ENCODE measurements at places on chromosomes 1 and 21.

DNA sequence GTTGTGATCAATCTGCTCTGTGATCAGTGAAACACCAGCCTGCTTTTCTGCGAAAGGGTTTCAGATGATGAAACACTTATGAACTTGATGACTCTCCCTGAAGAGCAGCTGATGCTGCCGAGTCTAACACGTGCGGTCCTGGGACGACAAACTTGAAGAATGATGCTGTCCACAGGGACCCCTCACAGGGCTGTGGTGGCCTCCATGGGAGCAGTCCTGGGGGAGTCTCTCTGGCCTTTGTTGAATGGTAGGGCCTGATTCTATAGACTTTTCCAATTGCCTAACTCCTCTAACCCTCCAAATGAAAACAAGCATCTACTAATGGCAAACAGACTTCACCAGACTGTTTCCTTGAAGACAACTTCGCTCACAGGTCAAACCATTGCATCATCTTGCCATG, at the start of gene OR2T10:
OR2T10 (minus strand) TSS at position 112 of the 400 bp plus-strand sequence. CDS start 3,932 bp downstream, outside the sequence.
- no peak for ATAC-seq

DNA sequence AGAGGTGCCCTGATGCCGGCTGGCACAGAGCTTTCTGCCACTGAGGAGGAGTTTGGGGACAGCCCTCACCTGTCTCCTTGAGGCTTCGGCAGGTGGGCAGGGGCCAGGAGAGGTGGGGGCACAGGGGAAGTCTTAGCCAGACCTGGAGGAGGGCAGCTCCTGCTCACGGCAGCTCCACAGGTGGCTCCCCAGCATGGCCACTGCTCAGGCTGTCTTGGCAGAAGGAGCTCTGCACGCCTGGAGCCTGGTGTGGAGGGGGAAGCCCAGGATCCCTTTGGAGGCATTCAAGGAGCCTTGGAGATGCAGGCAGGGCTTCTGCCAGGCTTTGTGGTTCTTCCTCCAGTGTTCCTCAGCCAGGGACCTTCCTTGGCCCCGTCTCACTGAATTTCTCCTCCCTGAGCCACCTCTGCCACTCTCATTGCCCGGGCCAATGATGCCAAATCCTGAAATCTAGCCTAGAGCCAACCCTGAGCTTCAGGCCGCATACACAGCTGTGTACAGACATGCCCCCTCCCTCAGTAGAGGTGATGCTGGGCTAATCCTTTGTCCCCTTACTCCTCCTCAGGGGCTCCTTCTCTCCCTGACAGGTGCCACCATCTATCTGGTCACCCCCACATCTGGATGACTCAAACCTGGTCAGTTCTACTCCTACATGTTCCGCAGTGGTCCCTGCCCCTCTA, 251.8 kb upstream of the VAMP3 start:
- no peak for ATAC-seq

DNA sequence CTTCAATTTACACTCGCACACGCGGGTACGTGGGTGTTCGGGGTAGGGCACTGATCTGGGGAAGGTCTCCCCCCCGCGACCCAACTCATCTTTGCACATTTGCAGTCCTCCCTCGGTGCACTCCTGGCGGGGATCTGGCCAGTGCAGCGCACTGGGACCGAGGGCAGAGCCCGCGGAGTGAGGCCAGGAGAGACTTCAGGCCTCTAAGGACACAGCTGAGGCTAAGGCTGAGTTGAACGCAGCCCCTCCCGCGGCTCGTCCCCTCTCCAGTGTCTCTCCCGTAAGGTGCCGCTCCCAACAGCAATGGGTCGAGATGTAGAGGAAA, 936 bp upstream of the NCAM2 start:
- ATAC-seq = no peak

GRCh38 chr1:114828251-114828650, 26.4 kb upstream of the SYCP1 start:
- peak; percentile 38 for ATAC-seq

DNA sequence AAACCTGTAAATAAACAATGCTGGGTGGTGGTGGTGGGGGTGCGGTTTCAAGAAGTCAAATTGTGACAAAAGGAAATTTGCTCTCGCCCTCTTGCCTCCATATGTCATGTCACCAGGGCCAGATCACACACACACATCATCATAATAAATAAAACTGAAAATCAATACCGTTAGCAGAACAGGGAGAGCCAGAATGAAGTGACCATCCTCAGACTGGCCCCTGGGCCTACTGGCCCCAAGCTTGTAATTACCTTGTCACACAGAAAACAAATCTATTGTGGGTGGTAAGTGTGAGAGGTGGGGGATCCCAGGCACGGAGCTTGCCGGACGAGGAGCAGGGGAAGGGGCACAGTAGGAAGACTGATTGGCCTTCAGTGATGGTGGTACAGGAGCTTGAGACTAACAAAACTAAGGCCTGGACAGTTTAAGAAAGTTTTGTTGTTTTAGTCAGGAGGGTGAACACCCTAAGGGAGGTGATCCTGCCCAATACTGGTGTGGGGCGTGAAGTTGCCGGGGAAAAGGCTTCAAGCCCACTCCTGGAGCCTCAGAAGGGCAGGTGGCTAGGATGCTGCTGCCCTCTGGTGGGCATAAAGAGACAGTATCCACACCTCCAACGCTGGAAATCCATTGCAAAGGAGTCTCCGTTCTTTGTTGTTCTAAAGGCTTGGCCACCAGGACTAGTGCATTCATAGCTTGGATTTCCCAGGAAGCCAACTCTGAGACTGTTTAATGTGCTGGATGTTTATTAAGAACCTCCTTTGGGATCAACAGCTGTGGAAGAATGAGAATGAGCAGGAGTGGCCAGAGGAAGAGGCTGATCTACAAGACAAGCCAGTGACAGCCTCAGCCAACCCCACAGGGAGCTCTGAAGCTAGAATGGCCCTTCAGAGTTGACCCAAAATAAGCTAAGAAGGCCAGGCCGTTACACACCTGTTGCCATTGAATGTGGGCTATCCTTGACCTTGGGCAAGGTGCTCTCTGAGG, 8.1 kb upstream of the C1orf216 start:
- ATAC-seq = peak; percentile 74

GRCh38 chr1:2617971-2618470, 14.8 kb downstream of the MMEL1 start:
- no peak for ATAC-seq

DNA sequence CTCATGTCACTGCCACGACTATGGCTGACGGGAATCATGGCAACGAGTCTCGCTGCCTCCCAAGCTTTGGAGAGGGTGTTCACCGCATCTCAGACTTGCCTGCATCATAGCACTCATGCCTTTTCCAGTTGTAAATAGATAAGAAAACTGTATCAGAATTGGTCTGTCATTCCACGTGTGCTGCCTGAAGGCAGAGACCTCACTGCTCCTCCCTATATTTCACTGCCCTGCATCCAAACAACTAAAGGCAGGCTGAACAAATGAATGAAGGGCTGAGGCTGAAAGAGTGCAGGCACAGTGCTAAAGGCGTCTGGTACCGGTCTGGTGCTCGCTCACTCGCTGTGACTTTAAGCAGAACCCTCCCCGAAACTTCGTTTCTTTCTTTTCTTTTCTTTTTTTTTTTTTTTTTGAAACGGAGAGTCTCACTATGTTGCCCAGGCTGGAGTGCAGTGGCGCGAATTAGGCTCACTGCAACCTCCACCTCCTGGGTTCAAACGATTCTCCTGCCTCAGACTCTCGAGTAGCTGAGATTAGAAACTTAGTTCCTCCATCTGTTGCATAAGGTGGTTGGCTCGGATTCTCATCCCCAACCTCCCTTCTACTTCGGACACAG, 542 bp downstream of the EIF2B3 start:
- no peak for ATAC-seq

DNA sequence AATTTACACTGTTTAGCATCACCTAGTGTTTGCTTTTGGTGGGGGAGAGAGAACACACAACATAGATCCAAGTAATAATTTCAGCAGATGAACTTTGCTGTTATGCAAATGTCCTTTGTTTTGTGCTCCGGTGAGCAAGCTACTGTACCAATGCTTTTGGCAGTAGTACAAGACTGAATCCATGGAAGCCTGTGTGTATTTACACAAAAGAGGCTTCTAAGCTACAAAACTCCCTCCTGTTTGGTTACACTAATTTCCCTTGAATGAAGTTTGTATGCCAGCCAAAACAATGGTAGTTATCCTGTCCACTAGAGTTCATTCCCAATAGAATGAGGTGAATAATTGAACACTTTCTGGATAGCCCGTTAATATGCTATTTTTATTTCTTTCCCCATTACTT, 320.5 kb downstream of the KCTD3 start:
- ATAC-seq = no peak

- ATAC-seq = no peak
Observed at GRCh38 chr1:192243721-192244120, 73.1 kb upstream of the RGS21 start.

DNA sequence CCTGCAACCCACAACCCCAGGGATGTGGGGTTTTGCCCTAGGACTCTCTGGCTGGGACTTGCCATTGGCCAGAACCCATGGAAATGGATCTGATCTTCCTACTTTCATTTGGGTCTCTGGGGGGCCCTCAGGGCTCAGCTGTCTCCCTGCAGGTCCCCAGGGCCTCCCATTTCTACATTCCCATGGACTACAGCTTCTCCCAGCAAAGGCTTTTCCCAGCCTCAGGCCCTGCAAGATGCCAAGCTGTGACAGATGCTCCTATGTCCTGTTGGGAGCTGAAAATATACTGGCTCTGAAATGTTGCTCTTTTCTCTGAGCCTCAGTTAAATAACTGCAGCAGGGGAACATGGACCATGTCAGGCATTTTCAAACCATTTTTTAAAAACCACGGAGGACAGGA, 99.5 kb upstream of the IGSF21 start:
- ATAC-seq = no peak

- ATAC-seq = no peak
Observed at GRCh38 chr1:32920833-32921232, 19.6 kb upstream of the TMEM54 start.

DNA sequence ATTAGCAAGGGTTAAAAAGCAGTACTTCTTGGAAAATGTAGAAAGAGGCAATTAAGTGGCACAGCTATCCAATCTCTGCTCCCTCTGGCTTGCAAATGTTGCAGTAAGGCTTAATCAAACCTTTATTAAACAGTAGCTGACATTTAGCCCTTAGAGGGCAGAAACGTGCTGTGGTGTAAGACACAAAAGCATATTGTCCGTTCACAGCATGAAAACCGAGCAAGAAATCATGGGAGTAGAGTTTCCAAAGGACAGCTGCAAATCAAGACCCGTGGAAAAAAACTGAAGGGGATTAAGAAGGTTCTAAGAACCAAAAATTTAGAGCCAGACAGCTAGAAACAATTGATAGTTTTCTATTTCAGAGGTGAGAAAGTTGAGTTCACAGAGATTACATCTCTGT, 13.1 kb downstream of the ZP4 start:
- ATAC-seq = no peak

DNA sequence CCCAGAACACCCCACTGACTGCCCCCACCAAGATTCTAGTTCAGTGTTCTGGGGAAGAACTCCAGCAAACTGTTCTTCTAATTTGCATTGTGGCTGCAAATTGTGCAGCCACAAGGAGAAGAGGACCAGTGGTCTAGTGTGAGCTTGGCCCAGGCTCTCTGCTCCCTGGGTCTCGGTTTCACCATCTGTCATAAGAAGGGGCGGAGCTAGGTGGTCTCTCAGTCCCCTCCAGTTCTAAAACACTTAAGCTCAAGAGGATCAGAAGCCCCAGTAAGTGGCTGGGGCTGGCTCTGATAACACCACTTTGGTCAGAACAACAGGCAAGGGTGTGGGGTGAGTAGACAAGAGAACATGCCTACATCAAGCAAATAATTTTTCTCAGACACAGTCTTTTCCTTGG, 99.9 kb downstream of the BEND5 start:
- no peak for ATAC-seq

DNA sequence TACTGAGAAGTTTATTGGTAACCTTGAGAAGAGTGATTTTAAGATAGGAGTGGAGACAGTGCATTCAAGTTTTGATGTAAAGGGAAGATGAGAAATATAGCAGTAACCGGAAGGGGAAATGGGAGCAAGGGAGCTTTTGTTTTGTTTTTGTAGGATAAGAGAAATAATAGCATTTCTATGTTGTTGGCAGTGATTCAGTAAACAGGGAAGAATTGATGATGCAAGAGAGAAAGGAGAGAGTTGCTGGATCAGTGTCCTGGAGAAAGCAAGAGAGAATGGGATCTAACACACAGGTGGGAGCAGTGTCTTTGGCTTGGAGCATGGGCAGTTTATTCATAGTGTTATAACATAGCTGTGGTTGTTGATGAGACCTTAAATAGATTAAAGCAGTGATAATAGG, 56.4 kb downstream of the OSBPL9 start:
- ATAC-seq = no peak

DNA sequence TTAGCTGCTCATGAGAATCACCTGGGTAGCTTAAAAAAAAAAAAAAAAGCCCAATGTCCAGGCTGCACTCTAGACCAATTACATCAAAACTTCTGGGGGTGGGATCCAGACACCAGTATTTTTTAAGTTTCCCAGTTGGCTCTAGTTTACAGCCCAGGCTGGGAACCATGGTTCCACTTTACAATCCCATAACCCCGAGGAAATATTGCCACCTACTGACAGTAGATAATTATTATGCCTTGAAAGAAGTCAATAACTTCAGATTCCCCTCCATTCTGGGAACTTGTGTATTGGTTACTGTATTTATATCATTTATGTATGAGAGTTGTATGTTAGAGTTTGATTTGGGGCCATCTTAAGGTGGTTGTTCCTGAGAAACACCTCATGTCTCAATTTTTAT, 100.2 kb downstream of the SPATA46 start:
- no peak for ATAC-seq

DNA sequence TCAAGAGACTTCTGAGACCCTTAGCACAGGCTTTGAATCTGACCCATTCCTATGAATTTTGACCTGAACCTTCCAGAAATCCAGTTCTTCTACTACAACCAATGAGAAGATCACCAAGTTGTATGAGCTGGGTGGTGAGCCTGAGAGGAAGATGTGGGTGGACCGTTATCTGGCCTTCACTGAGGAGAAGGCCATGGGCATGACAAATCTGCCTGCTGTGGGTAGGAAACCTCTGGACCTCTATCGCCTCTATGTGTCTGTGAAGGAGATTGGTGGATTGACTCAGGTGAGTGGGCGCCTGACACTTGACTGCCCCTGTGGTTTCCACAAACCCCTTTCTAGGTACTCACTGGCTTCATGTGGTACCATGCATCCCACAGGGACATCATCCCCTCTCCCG, 20.0 kb upstream of the PIGV start:
- no peak for ATAC-seq

- no peak for ATAC-seq
Observed at GRCh38 chr1:56397811-56398231, 181.5 kb downstream of the PLPP3 start.

- ATAC-seq = no peak
Observed at GRCh38 chr1:51916587-51917405, 38.3 kb upstream of the NRDC start.

DNA sequence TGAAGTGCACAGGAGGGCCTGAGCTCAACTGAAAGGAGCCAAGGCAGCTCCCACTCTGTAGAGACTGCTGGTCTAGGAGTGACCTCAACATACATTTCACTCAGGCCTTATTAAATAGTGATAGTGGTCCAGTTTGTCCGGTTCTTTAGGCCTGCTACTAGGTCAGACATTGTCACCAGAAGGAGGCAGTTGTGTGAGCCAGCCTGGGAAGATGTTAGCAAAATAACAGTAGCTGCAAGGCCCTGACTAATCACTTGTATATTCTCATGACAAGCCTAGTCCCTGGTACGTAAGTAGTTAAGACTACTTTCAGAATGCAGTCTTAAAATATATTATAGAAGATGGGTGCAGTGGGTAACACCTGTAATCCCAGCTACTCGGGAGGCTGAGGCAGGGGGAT, 264.0 kb upstream of the CAMK1G start:
- ATAC-seq = peak; percentile 19

GRCh38 chr1:115237507-115237906, 100.5 kb downstream of the NGF start:
- no peak for ATAC-seq

GRCh38 chr1:172293429-172293828, 127.1 kb upstream of the C1orf105 start:
- ATAC-seq = no peak
